Naive thymus-derived CD4-positive, alpha-beta T cell (primary cell): ENCODE measurements at places on chromosomes 7 and 10. TPM values are rescaled to one million over a fixed set of nuclear protein-coding genes. Genes with fewer than 3 reads are reported as not detected.

DNA sequence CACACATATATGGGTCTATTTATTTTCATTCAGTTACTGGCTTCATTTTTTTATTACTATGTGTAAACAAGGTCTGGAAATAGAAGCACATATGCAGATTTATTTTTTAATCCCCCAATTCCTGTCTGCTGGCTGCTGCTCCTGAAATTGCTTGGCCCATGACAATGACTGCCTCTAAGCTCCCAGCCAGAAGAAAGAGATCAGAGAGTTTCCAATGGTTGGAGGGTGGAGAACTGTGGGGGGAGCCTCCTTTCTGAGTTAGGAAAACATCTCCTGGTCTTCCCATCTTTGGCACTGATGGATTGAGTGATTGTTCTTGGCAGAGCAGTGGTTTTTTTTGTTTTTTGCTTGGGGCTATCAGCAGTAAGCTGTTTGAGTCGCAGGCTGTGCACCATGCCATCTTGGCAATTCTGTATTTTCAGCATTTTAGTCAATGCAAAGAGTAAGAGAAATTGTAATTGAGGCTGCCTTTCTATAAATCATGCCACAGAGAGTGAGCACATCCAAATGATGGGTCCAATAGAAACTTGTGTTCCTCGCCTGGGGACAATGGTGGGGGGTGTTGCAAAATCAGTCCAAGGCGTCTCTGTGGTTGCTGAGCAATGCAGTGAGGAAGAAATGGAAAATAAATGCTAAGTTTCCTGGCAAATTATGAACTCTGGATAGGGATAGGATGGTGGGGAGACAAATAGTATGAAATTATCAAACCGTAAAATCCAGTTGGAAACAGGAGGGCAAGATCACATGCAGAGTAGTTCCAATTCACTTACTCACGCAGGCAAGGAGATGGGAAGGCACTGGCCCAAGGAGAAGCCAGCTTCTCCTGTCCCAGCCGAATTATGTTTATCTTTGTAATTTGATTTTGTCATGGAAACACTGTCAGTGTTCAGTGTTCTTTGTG, 382.4 kb downstream of the SORCS3 start:
- H3K36me3 ChIP-seq, result no peaks in the 10 kb centered on the region
- no peak overlapping the region for H3K4me3 ChIP-seq
- DNase-seq, result no peak
- H3K27me3 ChIP-seq, result no peaks in the 10 kb centered on the region

- no peaks in the 10 kb centered on the region for H3K27me3 ChIP-seq
- no peak for DNase-seq
- H3K4me3 ChIP-seq, result no peak overlapping the region
- no peak overlapping the region for H3K27ac ChIP-seq
- H3K4me1 ChIP-seq, result no peaks in the 10 kb centered on the region
Observed at GRCh38 chr7:11130012-11130411, 156.3 kb downstream of the PHF14 start.

DNA sequence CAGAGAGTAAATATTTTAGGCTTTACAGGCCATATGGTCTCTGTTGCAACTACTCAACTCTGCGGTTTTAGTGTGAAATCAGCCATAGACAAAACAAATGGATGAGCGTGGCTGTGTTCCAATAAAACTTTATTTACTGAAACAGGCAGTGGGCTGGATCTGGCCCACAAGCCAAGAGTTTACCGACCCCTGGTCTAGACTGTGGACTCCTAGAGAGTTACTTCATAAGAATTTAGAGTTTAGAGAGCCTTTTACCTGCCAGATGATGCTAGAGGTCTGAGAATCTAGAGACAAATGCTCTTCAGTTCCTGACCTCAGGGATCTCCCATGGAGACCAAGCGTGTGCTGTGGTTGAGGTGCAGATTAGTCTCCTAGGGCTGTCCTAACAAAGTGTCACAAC, 174.8 kb downstream of the PTEN start:
- H3K4me1 ChIP-seq, result no peaks in the 10 kb centered on the region
- no peak overlapping the region for H3K27ac ChIP-seq
- no peak for DNase-seq
- no peak overlapping the region for H3K4me3 ChIP-seq

GRCh38 chr7:18518555-18518954, 23.0 kb downstream of the HDAC9 start:
- H3K4me1 ChIP-seq, result no peaks in the 10 kb centered on the region
- no peak overlapping the region for H3K4me3 ChIP-seq
- DNase-seq, result no peak
- no peaks in the 10 kb centered on the region for H3K36me3 ChIP-seq
- no peaks in the 10 kb centered on the region for H3K27me3 ChIP-seq

DNA sequence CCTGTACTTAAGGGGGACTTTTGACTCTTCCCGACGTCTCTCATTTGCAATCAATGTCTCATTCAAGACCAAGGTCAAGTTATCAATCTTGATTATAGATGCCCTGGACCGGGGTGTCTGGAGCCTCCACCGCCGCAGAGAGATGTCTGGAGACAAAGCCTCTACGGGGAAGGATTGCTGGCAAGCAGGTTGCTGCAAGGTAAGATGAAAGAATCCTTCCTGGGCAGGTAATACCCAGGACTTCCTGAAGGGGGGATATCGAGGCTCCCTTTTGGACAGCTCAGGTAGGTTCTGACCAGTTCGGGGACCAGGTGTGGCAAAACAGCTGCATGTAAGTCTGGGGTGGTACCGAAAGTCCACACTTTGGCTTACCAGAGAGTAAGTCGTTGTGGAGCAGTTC, 12.5 kb upstream of the CUX1 start:
- H3K36me3 ChIP-seq, result no peaks in the 10 kb centered on the region
- DNase-seq, result peak; percentile 11
- H3K4me3 ChIP-seq, result no peak overlapping the region
- H3K27me3 ChIP-seq, result no peaks in the 10 kb centered on the region

- H3K36me3 ChIP-seq, result no peaks in the 10 kb centered on the region
- DNase-seq, result no peak
- H3K4me3 ChIP-seq, result no peak overlapping the region
- no peaks in the 10 kb centered on the region for H3K27me3 ChIP-seq
- no peak overlapping the region for H3K27ac ChIP-seq
Observed at GRCh38 chr7:148964483-148965267, 63.6 kb downstream of the PDIA4 start.

- no peak overlapping the region for H3K27ac ChIP-seq
- no peaks in the 10 kb centered on the region for H3K36me3 ChIP-seq
- H3K27me3 ChIP-seq, result no peaks in the 10 kb centered on the region
Observed at GRCh38 chr7:112882991-112883390, 92.8 kb upstream of the TMEM168 start.

The CHST3 gene
- not detected for total RNA-seq

DNA sequence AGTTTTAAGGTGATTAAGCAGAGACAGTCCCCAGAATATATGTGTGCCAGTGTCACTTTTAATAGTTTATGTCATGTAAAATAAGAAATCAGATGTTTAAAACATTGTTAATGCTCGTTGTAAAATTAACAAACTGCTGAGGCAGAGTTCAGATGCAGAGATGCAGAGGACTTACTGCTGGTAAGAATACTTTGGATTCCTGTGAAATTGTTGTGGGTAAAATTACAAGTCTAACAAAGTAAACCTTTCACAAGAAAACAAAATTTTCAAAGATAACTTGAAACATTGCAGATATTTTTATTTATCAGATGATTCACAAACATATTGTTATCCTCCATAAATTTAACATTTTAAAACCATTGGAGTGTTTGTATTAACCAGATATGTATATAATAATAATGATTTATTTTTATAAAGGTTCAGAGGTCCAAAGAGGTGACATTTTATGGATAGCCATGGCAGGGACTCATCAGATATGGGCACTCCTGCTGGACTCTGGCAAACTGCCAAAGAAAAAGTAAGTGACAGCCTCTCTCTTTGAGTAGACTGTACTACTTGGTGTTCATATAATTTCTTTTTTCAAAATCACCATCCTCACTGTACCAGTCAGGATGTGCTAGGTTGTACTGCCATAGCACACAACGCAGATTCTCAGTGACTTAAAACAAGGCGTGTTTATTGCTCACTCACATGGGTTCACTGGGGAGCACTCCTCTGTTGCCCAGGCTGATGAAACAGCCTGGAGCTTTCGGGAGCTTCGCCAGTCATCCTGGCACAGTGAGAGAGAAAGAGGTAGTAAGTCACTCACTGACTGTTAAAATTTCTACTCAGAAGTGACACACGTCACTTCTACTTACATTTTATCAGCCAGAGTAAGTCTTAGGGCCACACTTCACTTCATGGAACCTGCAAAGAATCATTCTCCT, 43.5 kb downstream of the NHLRC2 start:
- no peaks in the 10 kb centered on the region for H3K36me3 ChIP-seq
- no peaks in the 10 kb centered on the region for H3K4me1 ChIP-seq
- H3K27ac ChIP-seq, result no peak overlapping the region
- no peak for DNase-seq
- H3K4me3 ChIP-seq, result no peak overlapping the region
